ENCODE measurements at places on chromosomes 7 and 10.

- no peak for DNase-seq
These were observed 504.9 kb downstream of the PTPRN2 start for GRCh38 chr7:158082761-158083160.

DNA sequence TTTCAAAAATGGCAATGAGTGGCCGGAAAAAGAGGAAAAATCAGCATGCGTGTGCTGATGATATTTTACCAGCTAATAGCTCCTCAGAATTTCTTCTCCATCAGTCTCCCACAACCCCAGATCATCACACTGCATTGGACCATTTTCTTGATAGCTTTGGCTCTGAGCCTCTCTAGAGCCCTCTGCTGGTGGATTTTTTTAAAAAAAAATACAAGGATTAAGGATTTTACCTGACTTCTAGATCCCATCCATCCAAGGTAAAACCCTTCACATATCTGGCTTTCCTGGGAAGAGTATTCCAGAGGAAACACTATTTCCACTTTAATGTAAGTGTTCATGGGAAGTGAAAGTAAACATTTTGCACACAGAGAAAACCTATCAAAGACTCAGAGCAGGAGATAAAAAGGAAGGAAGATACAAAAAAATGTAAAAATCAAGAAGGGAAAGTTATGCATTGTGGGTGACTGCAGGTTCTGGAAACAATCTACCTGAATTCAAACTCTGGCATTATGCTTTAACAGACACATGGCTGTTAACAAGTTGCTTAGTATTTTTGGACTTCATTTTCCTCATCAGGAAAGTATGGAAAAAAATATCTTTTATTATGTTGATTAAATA is 380.9 kb downstream of the LRRTM3 start:
- no peak for DNase-seq

- no peak for DNase-seq
These were observed 76.4 kb downstream of the RGS10 start for GRCh38 chr10:119466076-119466475.

DNA sequence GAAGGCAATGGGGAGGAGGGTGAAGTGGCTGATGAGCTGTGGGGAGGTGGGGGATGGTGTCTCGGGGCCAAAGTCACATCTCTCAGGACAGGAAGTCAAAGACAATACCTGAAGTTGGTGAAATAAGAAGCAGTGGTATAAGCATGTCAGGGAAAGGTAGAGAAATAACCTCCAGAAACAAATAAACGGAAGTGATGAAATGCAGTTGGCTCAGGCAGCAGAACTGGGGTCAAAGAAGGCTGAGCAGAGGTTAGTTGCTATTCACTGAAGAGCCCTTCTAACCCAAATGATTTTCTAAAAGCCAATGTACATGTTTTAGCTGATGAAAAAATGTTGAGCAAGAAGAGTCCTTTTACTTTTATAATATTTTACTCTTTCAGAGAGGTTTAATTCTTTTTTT is 78.6 kb upstream of the ADRB1 start:
- DNase-seq: no peak

GRCh38 chr10:6944436-6944835 is 364.4 kb upstream of the PRKCQ start:
- no peak for DNase-seq

DNA sequence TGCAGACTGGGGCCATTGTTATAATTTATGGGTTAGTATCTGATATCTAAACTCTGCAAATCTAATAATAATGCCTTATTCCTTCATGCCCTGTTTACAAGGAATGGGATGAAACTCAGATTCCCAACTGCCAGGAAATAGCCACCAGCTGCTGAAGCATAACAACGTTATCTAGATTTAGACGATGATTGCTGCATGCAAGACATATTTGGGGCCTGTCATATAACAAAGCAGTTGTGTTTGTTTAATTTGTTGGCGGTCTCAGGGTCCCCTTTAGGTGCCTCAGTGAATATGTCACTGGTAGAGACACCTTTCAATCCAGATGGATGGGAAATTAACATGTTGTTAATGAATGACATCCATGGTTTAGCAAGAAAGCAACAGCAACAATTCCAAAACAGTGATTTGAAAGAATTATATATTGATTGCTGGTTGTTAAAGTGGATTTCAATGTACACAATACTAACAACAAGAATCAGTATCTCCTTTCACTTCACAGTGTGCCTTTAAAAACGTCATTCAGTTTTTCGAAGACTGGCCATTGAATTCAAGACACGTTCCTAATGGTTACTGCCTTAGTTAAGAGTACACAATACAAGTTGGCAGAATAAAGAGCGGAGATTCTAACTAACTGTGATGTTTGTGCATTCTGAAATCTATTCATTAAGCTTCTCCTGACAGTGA is 860.6 kb upstream of the CELF2 start:
- DNase-seq: no peak

DNA sequence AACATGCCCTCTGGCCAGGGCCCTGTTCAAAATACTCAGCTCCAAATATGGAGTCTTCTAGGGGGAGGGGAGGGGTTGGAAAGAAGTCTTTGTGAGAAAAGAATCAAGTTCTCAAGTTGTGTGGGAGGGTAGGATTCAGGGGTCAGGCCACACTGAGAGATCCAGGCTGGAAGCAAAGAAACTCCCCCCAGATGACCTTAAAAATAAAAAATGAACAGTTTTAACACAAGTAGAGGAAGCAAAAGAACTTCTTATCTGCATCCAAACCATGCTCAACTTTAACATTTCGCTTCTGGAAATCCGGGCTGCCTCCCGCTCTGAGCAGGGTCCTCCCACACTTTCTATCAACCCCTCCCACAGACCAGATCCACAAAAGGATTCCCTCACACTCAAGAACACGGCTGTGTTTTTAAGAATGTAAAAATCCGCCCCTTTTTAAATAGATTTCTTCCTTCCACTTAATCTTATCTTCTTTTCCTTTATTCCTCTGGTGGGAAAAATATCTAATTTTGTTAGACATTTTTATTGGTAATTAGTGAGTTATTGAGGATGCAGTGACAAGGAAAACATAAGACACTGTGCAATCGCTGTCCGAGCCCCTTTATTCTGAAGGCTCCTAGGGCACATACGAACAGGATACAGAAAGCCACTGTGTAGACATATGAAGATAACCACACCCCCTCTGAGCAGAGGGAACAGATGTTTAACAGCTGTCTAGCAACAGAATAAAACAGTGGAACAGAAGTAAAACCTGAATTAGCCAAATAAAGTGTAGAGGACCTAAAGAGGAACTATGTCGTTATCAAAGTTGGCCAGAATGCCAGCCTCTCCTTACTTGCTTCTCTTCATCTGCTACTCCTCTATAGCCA is 43.8 kb downstream of the CYTH3 start:
- DNase-seq: no peak

DNA sequence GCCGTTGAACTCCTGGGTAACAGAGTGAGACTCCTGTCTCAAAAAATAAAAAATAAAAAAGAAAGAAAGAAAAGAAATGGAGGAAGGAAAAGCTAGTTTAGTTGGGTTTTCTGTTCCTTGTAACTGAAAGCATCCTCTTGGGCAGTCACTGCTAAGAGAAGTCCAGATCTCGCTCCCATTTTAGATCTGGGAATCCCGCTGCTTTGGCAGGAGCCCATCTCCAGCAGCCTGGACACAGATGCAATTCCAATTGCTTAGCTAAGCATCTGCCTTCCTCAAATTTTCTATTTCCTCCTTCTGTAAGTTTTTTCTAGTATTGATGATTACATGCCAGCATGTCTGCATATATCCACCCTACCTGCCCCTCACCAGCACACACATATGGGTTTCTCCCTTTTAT is 54.1 kb downstream of the DENND2A start:
- peak; percentile 63 for DNase-seq
